ENCODE measurements at places on chromosomes 11 and 22.

DNA sequence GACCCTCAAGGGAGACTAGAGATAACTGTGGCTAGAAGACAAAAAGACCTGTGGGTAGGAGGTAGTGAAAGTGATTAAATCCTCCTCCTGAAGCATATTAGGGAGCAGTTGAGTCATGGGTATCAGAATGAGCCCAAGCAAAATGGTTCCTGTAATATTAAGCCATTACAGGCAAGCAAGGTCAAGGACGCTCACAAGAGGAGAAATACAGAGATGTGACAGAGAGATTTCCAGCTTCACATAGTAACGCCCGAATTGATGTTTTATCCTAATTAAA is 77.7 kb downstream of the FAM76B start:
- no peak for DNase-seq

DNA sequence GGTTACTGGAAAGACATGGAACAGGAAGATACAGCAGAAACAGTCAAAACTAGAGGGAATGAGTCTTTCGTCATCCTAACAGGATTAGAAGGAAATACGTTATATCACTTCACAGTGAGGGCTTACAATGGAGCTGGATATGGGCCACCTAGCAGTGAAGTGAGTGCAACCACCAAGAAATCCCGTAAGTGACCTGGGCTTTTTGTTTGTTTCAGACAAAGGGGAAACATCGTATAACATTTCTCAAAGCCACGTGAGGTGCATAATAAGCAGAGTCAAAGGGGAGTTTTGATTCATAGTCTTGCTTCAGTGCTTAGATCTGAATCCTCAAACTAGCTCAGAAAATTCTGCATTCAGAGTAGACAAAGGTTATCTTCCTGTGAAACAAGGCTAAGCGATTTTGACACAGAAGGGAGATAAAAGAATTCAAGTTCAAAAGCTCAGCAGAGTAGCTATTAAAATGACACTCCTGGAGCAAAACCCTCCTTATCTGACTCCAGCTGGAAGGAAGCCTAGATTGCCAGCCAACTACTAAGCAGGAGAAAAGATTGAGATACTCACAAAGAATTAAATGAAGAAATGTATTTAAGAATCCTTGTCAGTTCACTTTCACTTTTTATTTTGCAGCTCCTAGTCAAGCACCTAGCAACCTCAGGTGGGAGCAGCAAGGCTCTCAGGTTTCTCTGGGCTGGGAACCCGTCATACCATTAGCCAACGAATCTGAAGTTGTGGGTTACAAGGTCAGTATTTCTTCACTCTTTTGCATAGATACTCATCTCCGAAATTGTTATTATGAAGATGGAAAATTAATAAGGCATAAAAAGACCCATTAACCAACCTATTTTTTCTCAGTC is 346.4 kb upstream of the ARHGAP42 start:
- DNase-seq = no peak

GRCh38 chr22:37314315-37315074 is 32.2 kb downstream of the CYTH4 start:
- DNase-seq = no peak

DNA sequence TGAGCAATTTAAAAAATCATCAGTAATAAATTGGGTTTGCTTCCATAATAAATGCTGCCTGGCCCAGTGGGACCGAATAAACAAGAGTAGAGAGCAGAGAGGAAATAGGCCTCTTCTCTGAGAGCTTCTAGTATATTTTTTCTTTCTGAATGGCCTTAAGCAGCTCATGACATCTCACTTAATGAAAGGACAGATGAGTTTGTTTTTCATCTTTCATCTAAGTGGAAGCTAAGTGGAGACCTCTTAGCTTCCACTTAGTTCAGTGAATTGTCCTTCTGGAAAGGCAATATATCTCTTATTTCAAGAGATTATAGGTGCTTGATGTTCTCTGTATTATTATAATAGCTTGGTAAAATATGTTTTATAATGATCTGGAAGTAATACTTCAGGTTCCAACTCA is 245.9 kb upstream of the ANO3 start:
- no peak for DNase-seq

DNA sequence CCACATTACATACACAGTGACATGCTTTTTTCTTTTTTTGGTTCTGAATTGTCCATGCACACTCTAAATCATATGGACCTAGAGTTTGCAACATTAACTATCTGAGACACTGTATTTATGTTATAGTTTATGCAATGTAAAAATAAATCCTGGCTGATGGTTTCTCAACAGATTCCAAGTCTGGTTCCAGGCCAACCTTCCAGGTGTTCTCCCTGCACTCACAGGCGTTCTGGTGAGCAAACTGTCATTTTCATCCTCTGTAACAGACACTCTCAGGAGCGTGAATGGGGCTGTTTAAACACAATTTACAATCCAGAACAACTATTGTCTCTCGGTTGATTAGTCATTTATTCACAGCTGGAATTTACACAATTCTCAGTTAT is 36.5 kb upstream of the ANKK1 start:
- DNase-seq = no peak

DNA sequence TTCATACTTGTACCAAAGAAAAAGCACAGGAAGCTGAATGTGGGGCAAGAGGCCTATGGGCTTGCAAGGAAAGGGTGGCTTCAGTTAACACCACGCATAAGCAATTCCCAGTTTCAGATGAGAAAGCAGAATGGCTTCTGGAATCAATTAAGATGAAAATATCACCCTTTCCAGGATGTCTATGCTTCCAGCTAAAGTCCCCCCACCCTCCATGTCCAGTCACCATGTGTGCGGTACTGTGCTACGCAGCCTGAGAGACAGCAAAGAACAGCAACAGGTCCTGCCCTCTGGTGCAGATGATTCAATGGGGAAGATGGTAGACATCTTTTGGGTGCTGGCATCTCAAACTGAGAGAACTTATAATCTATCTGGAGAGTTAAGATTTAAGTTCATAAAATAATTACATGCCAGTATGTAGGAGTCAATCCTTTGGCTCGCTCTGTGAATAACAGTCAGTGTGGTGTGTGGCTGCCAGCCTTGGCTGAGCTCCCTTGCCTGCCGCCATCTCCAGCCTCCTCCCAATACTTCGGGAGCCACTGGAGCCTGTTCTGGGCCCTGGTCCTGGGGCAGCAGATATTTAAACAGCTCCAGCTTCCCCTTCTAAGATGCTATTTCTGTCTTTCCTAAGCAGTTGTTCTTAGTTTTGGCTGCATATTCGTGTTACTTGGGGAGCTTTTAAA is 44.5 kb downstream of the ME3 start:
- no peak for DNase-seq

GRCh38 chr22:41092847-41093411 is 537 bp downstream of the EP300 start:
- peak; percentile 90 for DNase-seq

GRCh38 chr11:67404515-67405195 is 772 bp downstream of the TBC1D10C start:
- no peak for DNase-seq

GRCh38 chr11:121131656-121132055 is 30.6 kb downstream of the TECTA start:
- DNase-seq = no peak

DNA sequence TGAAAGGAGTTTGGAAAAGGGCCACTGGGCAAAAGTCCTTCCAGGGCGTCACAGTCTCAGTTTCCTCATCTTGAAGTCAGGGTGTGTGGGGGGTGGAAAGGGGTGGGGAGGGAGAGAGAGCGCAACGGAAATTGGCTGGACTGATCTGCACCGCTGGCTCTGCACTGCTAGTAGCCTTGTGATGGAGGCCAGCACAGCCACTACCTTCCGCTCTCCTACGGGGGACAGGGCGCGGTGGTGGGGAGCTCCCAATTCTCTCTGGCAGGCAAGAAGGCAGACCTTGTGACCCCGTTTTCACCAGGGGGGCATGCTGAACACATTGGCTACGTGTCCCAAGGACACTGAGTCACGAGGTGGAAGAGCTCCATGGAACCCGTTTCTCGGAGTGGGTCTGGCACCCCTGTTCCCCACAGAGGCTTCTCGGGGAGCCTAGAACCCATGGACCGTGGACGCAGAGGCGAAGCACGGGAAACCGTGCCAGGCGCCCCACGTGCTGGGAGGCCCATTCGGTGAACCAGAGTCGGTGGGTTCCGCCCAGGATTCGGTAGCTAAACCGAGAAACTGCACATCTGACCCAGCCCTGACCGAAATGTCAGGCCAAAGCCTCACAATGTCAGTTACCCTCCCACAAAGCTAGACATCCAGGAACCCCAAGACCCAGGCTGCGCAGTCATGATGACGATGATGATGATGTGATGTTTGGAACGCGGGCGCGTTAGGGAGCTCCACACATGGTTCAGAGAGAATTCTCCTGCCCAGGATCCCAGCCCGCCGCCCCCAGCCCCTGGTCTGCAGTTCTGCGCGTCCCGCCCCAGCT is 28.3 kb upstream of the WNT11 start:
- peak; percentile 92 for DNase-seq

DNA sequence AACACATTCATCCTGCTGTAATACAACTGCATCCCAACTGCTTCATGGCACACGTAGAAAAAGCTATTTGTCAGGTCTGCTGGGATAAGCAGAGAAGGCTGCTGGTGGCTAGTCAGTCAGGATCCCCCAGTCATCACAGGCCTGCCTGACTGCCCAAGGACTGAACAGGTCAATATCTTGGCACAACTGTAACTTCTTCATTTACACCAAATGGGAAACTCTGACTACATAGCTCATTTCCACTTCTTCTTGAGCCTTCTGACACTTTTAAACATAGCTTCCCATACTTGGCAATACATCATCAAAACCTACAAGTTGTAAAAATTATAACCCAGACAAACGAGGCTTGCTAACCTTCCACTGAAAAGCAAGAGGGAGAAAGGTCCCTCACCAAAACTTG is 2.8 kb downstream of the TMEM9B start:
- DNase-seq = no peak

GRCh38 chr11:48055292-48056132 is 75.2 kb downstream of the PTPRJ start:
- DNase-seq = no peak

DNA sequence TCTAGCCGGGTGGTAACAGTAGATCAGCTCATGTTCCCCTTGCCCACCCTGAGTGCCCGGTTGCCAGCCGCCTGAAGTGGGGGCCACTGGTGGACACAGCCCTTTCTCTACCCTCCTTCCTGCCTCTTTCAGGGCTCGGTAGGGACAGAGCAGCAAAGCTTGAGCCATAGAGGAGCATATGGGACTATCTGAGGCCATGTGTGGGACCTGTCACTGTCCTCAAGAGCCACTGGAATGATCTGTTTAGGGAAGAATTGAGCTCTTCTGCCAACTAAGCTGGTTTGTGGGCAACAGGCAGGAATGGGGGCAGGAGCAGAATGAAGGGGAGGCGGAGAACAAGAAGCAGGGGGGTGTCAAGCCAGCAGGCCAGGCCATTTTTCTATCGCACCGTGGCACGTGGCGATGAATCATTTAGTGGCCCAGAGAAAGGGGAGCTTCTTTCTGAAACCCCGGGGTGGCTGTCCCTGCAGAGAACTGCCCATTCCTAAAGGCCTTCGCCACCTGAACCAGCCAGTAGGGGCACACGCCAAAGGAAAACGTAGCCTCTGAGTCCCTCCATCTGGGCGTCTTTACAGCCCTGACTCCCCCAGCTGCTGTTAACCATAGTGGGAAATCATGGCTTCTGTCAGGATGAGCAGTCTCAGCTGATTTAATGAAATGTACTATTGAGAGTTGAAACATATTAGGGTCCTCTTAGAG is 8.8 kb downstream of the ASPHD2 start:
- no peak for DNase-seq

- no peak for DNase-seq
Measured at GRCh38 chr11:8108421-8108820, 27.4 kb downstream of the TUB start.

GRCh38 chr11:130523609-130524008 is 75.2 kb downstream of the ADAMTS15 start:
- DNase-seq = peak; percentile 71

GRCh38 chr11:113553915-113554314 is 78.7 kb upstream of the DRD2 start:
- DNase-seq = no peak

- peak; percentile 95 for DNase-seq
Measured at GRCh38 chr11:130449996-130450769, 1.7 kb downstream of the ADAMTS15 start.

GRCh38 chr11:16136792-16137390 is 219.5 kb downstream of the SOX6 start:
- no peak for DNase-seq

GRCh38 chr11:79971255-79971654 is 530.4 kb upstream of the TENM4 start:
- DNase-seq = no peak

DNA sequence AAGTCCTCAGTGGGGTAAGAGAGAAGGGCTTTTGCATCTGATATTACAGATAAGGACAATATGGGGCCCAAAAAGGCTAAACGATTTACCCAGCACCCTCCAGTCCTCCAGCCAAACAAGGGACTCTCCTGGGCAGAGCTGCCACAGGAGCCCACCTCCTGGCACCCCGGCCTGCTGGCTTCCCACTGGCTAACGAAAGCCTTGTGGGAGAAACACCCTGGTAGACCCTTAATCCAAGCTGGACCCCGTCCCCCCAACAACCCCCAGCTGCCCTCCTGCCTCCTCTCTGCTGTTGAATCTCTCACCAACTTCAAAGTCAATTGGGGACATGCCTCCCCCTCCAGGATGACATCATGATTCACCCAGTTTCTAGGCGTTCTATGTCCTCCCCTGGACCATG is 10.8 kb downstream of the C1QTNF6 start:
- DNase-seq = peak; percentile 78

- no peak for DNase-seq
Measured at GRCh38 chr11:7587712-7588111, 73.9 kb downstream of the PPFIBP2 start.

DNA sequence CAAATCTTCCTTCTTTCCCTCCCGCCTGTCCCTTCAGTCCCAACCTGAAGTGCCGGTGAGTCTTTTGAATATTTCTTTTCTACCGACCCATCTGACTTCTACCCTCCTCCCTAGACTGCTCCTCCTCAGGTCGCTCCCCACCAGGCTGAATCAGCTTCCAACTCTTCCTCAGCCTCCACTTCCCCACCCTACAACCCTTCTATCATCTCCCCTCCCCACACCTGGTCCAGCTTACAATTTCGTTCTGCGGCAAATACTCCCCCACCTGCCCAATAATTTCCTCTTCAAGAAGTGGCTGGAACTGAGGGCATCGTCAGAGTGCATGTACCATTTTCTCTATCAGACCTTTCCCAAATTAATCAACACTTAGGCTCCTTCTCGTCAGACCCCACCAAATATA is 2.5 kb upstream of the NDUFC2 start:
- no peak for DNase-seq

DNA sequence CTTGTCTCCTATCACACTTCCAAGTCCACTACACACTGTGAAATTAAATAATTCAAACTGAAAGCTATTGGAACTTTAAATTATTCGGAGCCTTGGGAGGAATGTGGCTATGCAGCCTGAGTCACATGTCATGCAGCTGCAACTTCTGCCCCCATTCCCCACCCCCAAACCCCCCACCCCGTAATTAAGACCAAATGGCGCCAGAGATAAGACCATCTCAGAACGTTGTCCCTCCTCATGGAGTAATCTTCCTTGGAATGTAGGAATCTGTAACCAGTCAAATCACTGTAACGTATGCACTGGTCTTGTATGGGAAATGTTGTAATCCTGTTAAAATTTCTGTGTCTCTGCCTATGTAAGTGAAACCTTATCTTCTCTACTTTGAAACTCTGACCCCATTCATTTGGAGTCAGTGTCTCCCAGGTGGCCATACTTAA is 37.0 kb downstream of the GAB2 start:
- no peak for DNase-seq

GRCh38 chr11:62911137-62912130 is 9.7 kb downstream of the CHRM1 start:
- no peak for DNase-seq

- DNase-seq = no peak
Measured at GRCh38 chr11:65414776-65415498, 7.7 kb upstream of the NEAT1 start.

GRCh38 chr11:78961247-78961646 is 386.6 kb upstream of the NARS2 start:
- DNase-seq = peak; percentile 45

- DNase-seq = peak; percentile 48
Measured at GRCh38 chr11:61627850-61628661, 47.2 kb upstream of the SYT7 start.

Data from lower leg skin (tissue), 4 donors.